ENCODE measurements at places on chromosomes 12 and 14. TPM values are rescaled to one million over a fixed set of nuclear protein-coding genes. Genes with fewer than 3 reads are reported as not detected.

GRCh38 chr12:1488908-1489381, 105.4 kb downstream of the FBXL14 start:
- ATAC-seq: no peak

Gene MAX
- 87.1 TPM for total RNA-seq

Gene KERA
- not detected for total RNA-seq

Gene NOC4L
- 13.4 TPM for total RNA-seq

- ATAC-seq: no peak
Observed at GRCh38 chr14:106209755-106210154, 683.4 kb downstream of the TMEM121 start.

DNA sequence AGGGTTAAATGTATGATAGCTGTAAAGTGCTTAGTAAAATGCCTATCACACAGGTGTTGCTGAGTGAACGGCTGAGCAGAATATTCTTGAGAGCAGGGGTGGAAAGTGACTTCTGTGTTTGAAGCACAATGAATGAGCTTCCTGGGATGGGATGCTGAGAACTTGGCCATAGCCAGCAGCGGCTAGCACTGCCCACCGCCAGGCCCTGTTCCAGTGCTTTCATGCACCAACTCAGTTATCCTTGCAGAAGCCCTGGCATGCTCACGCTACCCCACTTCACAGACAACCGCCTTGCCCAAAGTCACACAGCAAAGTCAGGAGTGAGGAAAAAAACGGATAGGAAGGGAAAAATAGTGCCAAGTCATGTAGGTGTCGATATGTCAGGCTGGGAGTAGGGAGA, 10.9 kb downstream of the DYNC1H1 start:
- no peak for ATAC-seq

Gene MYH6
- total RNA-seq: not detected

DNA sequence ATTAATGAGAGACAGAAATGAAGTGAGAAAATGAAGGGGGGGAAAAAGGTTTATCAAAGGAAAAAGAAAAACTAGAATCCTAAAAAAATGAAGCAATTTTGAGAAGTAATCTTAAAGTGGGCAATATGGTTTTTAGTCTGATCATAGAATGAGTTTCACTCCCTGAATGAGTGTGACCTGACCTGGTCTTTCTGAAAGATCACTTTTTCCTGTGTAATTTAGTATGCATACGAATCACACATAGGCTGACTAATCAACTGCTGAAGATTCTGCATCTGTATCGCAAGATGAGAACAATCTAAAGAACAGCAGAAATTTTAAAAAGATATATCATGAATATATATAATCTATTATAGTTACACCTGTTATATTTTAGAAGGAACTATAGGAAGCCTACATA, 11.3 kb downstream of the GNPTAB start:
- no peak for ATAC-seq

Gene NEUROD4
- not detected for total RNA-seq

Gene NEMF
- 71.0 TPM for total RNA-seq

Gene SCNN1A
- 0.62 TPM for total RNA-seq

Gene OAS1
- 7.9 TPM for total RNA-seq

DNA sequence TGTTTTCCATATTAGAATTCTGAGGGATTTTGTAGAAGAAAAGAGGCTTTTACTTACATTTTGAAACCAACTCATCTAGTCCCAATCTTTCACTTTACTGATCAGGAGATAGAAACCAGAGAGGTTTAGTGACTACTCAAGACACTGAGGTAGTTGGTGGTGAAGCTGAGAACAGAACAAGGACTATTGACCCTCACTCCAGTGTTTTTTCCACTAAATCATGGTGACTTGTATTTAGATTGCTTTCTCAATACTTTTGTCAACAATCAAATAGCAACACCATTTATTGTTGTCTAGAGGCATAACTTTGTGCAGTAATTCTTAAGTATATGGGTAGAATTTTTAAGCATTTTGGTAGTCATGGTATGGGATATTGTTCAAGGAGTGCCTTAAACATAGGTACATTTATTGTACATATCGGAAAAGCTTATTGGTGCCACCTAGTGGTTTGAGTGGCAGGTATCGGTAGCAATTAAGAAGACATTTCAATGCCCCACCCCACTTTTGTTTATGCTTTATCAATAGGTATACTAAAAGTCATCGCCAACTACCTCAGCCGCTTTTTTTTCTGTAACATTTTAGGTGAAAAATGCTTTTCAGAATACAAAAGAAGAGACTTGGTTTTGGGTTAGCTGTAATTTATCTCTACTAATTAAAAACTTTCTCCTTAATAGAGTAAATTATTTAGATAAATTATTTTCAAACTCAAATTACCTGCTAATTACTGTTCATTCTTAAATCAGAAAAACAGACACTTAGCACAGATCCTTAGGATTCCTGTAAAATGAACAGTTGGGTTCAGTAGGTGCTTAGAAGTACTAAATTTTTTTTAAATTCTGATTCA, 47.3 kb upstream of the PAWR start:
- ATAC-seq: no peak

DNA sequence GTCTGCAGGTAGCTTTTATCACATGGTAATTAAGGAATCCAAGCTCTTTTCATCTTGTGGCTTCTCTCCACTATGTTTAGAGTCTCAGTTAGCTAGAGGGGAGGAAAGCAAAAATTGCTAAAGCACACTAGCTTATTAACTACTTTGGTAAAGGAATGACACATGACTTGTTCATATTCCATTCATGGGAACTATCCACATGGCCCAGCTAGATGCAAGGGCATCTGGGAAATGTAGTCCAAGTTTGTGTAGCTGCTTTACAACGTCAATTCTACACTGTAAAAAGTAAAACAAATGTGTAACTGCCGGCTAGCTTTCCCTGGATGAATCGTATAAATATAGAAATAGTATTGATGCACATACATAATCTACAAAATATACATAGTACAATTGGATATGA, 244.5 kb upstream of the LRFN5 start:
- no peak for ATAC-seq
